ENCODE measurements at places on chromosomes 1 and 21.

DNA sequence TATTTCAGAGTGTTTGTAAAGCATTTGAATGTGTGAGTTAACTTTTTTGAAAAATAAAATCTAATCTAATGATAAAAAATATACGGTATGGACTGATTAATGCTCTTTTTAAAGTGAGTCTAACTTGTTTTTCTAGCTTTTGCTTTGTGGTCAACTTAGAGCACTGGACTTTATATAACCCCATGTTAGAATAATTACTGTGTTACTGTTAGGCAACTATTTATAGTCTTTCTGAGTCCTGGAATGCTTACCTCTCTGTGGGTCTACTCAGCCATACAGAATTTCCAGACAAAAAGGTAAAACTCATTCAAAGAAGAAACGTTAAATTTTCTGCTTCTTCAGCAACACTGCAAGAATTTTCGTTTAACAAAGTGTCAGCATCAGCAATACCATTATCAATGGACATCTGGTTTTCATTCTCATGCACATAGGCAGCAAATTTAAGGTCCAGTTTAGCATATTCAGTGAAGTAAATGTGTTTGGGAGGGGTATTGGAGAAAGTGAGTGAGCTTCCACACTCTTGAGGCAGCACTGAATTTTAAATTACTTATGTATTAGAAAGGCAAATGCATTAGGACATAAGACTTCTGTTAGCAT, 664.7 kb upstream of the NEGR1 start:
- DNase-seq, result peak; percentile 14

DNA sequence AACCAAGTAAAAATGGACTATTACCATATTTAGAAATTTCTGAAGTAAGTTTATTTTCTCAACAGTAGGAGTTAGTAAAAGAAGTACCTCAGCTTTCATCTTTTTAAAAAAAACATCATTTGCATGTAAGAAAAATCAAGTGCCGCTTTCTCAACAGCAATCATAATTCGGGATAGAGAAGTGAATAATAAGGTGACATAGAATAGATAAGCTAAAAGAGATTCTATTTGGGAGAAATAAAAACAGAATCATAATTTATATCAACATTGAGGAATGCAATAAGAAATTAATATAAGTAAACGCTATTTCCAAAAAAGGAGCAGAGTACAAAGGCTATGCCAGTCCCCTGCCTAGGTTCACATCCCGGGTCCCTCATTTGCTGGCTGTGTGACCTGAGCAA, 330.9 kb upstream of the GREM2 start:
- DNase-seq, result no peak

- no peak for DNase-seq
These were observed 12.6 kb upstream of the BARHL2 start for GRCh38 chr1:90729504-90730242.

- DNase-seq, result no peak
These were observed 19.7 kb upstream of the DYNLT5 start for GRCh38 chr1:66732407-66733166.

GRCh38 chr1:182978151-182978853, 25.3 kb upstream of the SHCBP1L start:
- DNase-seq, result no peak

DNA sequence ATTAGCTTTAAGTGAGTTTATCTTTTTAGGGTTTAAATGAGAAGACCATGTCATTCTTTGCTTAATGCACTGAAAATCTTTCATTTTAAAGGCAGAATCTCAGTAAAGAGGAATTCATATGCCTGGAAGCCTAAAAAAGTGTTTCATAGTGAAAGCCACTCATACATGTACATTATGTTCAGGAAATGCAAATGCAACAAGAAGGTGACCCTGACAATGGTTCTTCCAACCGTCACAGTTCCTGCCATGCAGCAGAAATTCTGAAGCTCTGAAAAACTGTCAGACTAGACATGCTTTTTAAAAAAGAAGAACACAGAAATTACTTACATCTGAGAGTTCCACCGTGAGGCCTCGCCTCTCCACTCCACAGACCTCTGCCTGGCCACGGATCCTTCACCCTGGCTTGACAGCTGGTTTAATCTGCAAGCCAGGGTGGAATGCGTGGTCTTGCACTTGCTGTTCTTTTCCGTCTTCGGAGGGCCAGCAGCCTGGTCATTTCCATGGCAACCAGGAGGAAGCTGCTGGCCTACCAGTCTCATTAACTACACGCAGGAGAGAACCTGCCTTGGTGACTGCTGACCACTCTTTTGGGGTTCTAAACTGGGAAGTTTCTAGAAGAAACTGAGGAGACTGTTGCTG, 41.8 kb upstream of the PAXBP1 start:
- DNase-seq, result no peak

- peak; percentile 61 for DNase-seq
These were observed 12.1 kb upstream of the GJB5 start for GRCh38 chr1:34742667-34743270.

GRCh38 chr1:247906504-247907047, 11.2 kb downstream of the OR2W3 start:
- peak; percentile 69 for DNase-seq

DNA sequence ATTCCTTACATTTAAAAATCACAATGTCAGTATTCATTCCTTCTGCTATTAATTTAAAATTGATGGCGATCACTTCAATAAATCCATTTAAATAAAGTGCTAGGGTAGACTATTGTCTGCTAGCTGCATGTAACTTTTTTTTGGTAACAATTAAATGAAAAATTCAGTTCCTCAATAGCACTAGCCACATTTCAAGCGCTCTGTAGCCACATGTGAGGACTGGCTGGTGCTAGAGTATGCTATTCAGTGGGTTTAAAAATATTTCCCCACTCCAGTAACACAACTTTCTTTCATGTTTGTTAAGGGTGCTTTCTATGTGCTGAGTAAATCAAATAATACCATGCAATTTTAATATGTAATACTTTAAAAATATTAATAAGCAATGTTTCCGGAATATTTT, 108.2 kb downstream of the LTN1 start:
- no peak for DNase-seq

- no peak for DNase-seq
These were observed 188.3 kb downstream of the CLEC20A start for GRCh38 chr1:178308438-178308837.

GRCh38 chr1:232186931-232187330, 443.0 kb downstream of the SIPA1L2 start:
- DNase-seq, result no peak

DNA sequence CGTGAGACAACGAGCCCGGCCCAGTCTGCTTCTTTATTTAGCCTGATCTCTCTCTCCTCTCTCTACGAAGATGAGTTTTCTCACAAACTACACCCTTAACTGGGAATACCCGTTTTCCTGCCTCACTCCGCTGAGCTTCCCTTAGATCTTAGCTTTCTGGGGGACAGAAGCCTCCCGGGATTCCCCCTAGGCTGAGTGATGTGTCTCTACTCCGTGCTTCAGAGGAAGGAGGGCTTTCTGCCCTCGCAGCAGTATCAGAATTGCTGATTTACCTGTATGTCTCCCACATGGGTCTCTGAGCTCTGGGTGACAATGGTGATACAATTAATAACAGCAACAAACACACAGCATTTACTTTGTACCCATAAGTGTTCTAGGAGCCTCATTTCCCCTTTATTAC, 1.0 kb downstream of the ZBTB17 start:
- DNase-seq, result no peak

GRCh38 chr1:169711469-169712308, at the start of gene SELL:
SELL (minus strand) TSS chr1:169711620; CDS start chr1:169711498, 122 bp downstream.
- peak; percentile 70 for DNase-seq

DNA sequence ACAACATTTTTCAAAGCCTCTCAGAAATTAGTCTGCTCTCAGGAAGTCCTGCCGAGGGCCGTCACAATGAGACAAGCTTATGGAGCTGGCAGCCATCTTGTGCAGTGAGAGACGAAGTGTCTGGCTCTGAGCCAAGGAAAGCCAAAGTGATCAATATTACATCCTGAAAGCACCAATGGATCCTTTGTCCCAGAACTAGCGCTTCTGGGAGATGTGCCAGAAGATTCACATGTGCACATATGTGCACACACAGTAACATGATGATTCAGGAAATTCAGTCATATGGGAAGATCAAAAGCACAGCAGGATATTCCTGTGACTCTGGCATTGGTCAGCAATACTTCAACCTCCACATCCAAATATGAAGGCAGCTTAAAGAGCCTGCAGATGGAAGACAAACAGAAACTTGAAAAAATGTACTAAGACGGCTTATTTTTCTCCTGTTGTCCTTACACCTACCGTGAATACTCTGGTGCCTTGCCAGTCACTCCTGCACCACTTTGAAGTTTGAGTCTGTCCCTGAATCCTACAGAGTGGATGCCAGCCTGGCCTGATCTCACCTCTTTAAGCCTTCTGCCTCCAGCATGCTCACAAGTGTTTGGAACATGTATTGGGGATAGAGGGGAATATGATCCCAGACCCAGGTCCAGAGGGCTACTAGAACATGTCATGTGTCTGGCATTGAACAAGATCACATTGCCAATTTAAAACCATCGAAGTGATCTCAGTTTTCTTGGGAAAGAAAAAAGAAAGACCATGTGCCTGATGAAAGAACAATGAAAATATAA, 44.5 kb upstream of the PRRX1 start:
- peak; percentile 86 for DNase-seq

DNA sequence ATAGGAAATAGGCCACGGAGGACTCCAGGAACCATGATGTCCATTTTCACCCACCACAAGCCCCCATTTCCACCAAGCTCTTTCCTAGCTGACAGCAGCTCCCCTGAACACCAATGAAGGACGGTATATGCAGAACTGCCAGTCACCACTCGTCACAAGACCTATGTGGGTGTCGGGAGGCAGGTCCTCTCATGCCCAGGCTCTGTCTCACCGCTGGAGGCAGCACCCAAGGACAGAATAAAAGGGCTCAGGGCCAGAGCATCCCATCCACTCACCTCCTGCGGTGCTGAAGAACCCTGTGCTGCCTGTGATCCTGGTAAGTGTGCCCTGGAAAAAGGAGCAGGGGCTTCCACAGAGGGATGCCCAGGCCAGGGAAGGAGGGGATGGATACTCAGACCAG, at the start of gene LCE1F:
TSS of gene LCE1F (plus strand) at position 266 of the 400 bp plus-strand sequence. CDS start 1,232 bp downstream, outside the sequence.
- no peak for DNase-seq

DNA sequence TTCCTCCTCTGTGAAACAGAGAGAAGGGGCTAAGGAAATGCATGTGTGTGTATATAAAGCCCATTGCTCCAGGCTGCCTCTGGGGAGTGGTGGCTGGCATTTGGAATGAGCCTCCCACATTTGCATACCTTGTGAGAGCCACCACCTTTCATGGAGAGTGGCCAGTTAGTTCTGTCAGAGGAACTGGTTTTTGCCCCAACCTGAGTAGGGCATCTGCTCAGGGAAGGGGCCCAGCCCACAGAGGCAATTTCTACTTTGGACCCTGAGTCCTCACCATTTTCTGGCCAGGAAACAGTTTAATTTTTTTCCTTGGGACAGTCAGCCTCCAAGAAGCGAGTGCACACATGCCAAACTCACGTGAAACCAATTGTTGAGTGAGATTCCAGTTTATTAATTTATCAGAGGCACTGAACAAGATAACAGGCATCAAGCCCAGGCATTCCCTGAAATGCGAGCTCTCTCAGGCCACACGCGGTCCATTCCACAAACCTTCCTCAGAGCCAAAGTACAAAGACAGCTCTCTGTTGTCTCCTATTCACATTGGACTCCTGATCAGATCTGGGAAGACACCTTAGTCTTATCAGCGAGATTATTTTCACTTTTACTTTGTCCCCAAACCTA, 1.0 kb upstream of the SLC6A9 start:
- DNase-seq, result no peak

DNA sequence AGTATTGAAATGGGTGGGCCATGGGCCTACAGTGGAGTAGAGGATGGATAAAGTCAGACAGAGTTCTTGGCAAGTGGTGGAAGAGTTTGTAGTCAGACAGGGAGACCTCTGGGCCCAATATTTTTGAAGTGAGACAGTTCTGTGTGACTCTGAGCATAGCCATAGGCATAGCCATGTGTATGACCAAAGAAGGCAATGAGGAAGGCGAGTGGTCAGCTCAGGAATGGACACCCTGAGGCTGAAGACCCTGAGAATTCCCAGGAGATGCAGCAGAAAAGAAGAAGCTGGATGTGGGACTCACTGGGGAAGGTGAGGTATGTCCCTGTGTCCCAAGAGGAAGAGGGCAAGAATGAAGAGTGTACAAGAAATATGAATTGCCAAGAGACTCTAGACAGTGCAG, 210.6 kb upstream of the IRF2BP2 start:
- no peak for DNase-seq

DNA sequence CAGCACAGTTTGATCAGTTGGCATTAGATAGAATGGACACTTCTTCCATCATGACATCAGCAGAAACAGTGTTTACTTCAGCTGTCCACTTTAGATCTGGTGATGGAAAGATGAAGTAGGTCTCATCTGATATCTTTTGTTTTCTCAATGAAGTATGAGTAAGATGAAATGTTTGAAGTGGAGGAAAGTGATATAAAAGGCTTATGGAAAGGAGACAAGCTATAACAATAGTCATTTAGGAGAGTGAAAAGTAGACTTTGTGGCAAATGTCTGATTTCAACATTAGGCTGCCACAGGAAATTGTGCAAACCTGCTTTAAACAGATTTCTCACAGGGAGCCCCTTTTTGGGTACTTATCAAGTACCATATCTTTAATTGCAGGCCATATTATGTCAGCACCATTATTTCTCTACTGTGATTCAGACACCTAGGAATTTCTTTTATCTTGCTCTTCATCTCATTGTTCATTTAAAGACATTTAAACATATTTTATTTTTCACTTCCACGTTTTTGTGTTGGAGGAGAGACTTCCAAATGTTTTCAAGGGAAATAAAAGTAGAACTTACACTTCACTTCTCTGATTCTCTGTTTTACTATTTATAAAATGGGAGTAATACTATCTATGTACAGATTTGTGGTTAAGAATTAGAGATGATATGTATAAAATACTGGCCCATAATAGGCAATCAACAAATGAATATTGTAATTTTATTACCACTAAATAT, 18.1 kb downstream of the PDC start:
- DNase-seq, result peak; percentile 14
